Foreskin melanocyte (primary cell): ENCODE measurements at places on chromosomes 1 and 21.

GRCh38 chr21:17612023-17612564 lies 607 bp downstream of the BTG3 start:
- no peak for DNase-seq

DNA sequence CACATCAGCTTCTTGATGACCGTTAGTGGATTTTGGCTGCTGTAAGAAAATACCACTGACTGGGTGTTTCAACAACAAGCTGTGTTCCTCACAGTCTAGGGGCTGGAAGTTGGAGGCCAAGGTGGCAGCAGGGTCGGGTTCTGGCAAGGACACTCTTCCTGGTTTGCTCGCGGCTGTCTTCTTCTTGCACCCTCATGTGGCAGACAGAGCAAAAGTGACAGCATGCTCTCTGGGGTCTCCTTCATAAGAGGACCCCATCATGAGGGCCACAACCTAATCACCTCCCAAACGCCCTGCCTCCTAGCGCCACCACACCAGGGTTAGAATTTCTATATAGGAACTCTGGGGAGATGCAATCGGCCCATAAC lies 18.6 kb upstream of the TSPEAR start:
- no peak for DNase-seq

DNA sequence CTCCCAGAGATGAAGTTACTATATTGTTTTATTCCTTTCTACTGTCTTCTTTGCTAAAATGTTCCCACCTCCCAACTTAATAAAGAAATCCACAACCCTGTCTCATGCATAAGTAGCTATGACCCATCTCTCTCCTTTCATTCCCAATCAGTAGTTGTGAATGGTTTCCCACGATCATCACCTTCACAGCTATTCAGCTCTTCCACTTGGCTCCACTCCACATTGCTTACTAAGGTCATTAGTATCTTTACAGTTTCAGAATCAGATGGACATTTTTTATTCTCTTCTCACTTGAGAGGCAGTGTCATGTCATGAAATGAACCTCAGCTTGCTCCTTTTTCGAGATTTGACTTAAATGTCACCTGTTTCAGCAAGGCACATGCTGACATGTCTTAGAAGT lies 47.1 kb upstream of the COG2 start:
- DNase-seq: no peak

DNA sequence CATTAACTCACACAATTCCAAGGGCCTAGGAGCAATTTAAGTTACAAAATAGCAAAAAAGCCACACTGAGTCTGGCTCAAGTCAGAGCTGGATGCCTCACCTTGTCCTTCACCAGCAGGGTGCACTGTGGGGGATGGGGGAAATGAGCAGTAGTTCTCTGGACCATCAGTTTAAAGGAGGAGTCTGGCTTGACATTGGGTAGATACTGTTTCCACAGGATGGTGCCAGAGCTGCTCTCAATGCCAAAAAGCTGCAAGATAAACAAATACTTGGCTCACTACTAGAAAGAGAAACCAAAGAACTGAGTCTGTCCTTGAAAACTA lies 18.8 kb downstream of the EMC1 start:
- DNase-seq: no peak

- DNase-seq: no peak
Observed at GRCh38 chr1:18528616-18529015, 47.9 kb downstream of the KLHDC7A start.

- DNase-seq: no peak
Observed at GRCh38 chr1:65258106-65258505, 51.2 kb upstream of the DNAJC6 start.

GRCh38 chr1:151479462-151479861 lies 20.2 kb upstream of the POGZ start:
- DNase-seq: no peak

DNA sequence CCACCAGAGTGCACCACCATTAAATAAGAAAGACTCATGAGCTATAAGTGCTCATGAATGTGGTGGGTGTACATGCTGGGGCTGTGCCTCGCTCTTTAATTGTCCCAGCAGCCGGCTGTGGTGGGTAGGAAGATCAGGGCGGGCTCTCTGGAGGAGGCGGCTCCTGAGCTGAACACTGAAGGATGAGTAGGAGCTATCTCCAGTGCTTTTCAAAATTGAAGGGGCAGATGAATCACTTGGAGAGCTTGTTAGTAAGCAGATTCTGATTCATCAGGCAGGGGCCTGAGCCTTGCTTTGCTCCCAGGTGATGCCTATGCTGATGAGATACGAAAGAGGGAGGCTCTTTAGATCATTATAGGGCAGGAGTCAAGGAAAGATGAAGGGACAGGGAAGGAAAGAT lies 54.1 kb downstream of the ETS2 start:
- DNase-seq: no peak

DNA sequence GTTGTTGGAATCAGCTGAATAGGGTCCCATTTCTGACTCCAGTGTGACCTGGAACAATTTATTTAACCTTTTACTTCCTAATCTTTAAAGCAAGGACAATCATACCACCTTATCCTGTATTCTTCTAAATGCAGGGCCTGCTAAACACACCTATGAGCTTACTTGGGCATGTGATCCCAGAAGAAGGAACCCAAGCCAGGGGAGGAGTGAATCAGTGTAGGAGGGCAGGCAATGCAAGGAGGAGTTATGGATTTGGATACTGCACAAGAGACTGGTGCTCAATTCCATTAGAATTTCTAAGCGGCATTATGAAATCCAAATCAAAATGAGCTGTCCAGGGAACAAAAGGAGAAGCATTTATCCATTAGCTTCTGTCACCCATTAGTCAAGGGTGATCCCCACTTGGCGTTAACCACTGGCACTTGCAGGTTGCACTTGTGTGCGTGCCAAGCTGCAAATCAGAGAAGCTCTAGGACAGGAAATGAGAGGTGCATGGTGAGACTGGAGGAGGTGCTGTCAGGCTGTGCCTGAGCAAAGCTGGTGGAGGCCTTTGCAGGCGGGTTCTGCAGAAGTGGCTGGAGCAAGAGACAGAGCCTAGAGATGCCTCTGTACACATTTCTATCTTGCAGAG lies 297.2 kb upstream of the PLXNA2 start:
- no peak for DNase-seq

- DNase-seq: peak; percentile 52
Observed at GRCh38 chr1:110554871-110555801, 36.2 kb upstream of the KCNA10 start.

- no peak for DNase-seq
Observed at GRCh38 chr21:44449473-44450363, 5.6 kb upstream of the LRRC3 start.

DNA sequence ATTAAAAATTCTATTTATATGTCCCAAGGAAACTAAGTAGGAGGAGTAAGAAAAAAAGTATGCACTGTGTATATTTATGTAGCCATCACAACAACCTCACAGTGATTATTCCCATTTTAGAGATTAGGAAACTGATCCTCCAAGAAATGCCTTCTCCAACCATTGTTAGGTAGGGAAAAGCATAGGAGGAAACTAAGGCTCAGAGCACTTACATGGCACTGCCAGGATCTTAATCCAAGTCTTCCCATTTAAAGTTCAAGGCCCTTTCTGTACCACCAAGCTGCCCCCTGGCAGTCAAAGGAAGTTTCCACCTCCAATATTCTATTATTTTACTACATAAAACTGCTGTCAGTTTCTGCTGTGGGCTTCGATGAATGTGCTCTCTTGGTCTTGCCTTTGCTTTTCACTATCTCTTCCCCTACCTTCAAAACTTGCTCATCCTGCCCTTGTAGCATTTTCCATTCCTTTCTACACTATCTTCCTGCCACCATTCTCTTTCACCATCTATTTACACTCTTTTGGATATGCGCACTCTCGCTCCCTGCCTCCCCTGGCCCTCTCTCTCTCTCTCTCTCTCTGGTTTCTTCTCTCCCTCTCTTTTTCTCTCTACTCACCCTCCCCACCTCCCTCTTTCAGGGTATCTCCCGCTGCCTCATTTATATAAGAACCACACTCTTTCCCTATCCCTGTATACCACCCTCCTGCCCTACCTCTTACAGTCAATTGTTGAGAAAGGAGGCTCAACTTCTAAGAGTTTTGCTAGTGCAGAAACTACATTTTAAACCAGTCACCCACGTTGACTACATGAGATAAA lies 34.0 kb downstream of the PUM1 start:
- DNase-seq: no peak

DNA sequence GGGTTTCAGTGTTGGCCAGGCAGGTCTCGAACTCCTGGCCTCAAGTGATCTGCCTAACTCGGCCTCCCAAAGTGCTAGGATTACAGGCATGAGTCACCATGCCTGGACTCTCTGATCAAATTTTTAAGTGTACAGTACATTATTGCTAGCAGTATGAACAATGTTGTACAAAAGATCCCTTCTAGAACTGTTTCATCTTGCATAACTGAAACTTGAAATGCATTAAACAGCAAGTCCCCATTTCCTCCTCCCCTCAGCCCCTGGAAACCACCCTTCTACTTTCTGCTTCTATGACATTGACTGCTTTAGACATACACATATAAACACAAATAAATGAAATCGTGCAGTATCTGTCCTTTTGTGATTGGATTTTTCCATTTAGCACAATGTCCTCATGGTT lies 463.4 kb downstream of the PTPRC start:
- DNase-seq: no peak
